ENCODE measurements at places on chromosomes 5 and 9. TPM values are rescaled to one million over a fixed set of nuclear protein-coding genes. Genes with fewer than 3 reads are reported as not detected.
A peak's percentile ranks its signal among the peaks of the same experiment; 100 is the strongest.

DNA sequence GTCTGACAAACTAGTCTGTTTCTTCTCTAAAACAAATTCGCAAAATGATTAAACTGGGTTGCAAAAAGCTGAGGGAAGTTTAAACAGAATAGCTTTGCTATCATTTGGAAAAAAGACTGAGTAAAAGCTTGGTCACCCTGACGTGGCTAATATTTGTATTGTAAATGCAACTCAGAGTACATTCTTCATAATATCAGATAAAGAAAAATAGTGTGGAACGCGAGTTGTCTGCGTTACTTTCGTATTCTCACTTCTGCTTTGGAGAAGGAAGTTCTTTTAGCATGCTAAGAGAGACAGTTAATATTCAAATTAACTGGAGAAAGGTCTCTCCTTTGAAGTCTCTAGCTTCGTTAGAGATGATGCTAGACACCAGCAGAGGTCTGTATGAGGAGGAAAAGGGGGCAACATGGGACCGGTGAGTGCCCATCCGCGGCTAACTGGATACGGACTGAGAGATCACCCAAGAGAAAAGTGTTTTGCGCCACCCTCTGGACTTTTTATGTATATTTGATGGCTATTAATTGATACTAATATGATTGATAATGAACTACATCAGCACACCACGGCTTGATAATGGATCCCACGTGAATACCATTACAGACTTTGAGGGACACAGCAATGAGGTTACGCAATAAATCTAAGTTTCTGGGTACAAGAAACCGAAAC is 2.9 kb upstream of the CNTRL start:
- DNase-seq, result peak; percentile 35

GRCh38 chr5:107937204-107937603 is 266.5 kb upstream of the EFNA5 start:
- no peak for DNase-seq

The PTPDC1 gene
- total RNA-seq, result 5.2 TPM

GRCh38 chr9:85142496-85142911 is 473.0 kb downstream of the NTRK2 start:
- no peak for DNase-seq

All from activated CD4-positive, alpha-beta T cell treated with anti-CD3 and anti-CD28 coated beads, Interleukin-2, amount 10 ng/mL, durations not matched to agents 7 days and 5 days (primary cell).